Right ventricle myocardium superior (tissue), 1 donor: ENCODE measurements at places on chromosomes 5 and 9.

GRCh38 chr5:81409896-81410295 lies 16.0 kb upstream of the ACOT12 start:
- no peak for DNase-seq

DNA sequence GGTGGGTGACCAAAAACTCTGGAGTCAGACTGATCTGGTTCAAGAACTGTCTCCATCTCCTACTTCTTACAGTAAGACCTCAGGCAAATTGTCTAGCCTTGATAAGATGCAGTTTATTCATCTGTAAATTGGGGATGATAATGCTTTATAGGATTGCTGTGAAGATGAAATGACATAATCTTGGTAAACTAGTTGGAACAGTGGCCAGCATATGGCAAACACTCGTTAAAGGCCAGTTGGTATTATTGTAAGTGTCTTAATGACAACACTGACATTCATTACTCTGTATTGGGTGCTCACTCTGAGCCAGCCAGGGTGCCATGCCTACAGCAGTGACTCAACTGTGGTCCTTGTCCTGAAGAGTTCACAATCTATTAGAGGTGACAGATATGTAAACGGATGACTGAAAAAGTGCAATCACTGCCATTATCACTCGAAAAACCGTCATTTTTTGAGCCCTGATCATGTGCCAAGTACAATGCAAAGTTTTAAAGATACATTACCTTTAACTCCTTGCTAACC lies 84.9 kb upstream of the HSPA9 start:
- no peak for DNase-seq

DNA sequence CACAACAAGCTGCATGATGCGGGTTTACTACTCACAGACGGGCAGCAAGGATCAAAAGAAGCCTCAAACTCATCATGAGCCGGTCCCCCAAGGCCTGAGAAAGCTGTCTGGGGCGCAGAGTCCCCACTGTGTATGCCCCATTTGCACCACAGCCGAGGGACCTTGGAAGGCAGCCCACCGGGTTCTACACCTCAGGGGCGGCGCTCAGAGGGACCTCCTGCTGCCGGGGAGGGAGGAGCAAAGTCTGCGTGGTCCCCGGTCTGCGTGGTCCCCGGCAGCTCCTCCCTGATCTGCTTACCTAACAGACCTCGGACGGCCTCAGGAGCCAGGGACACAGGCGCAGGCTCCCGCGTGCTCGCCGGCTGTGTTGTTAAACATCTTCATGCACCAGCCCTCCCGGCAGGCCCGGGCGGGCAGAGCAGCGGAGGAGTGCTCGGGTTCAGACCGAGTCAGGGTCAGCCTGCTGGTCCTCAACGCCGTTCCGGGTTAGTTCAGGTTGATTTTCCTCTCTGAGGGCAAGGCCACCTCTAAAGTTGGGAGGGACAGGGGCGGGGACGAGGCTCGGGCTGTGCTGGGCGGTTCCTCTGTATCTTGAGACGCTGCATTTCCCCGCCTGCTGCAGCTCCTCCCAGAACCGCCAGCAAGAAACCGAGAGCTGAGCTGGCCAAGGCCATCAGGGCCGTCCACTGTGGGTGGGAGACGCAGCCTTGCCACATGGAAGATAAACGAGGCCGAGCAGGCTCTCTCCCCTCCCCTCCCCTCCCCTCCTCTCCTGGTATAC lies 74.6 kb downstream of the MRPL36 start:
- no peak for DNase-seq

- no peak for DNase-seq
Measured at GRCh38 chr5:24389968-24390367, 254.8 kb downstream of the CDH10 start.

- DNase-seq = no peak
Measured at GRCh38 chr5:126070481-126070880, 352.7 kb upstream of the GRAMD2B start.

DNA sequence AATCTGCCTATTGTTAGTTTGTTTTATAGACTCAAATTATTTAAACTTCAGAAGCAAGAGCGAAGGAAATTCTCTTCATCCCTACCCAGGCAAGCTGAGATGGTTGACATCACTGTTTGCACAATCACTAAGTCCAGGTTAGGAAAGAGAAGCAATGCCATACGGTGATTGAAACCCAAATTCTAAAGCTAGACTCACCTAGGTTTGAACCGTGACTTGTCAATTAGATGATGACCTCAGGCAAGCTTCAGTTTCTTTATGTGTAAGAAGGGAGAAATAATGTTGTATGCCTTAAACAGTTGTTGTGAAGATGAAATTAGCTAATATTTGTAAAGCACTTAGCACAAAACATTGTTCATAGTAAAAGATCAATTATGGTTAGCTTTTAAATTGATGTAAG lies 96.5 kb upstream of the ANKRD55 start:
- no peak for DNase-seq
